ENCODE measurements at places on chromosomes 2 and 18.

DNA sequence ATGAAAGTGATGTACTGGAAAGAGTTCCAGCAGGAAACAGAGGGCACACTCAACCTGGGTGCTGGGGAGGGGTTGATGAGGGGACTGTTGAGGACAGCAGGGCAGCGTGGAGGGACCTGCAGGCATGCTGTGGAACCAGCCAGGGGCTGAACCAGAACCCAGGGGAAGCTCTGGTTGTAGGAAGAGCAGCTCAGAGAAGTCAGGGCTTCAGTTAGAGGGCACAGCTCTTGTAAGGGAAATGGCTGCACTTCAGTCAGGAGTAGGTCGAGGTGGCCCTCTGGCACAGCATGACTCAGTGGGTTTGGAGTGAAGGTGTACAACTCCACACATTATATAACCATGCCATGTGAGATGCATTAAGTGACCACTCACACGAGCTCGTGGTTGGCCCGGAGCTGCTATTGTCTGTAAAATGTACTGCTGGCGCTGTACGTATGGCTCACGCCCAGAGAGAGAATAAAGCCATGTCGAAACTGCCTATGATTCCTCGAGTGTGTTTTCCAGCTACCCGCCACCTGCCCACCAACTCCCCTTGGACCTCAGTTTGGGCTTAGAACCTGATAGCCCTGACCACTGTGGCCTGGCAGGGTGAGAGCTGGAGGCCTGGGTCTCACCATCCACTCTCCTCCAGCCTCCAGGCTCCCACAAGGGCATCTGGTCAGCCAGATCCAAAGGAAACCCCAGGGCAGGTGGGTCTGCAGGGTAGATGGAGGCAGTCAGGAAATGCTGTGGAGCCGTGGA, 136.5 kb upstream of the HS6ST1 start:
- no peak for DNase-seq

GRCh38 chr2:142983174-142983573, 105.7 kb downstream of the KYNU start:
- DNase-seq, result no peak

GRCh38 chr2:237701033-237701858, 73.9 kb downstream of the LRRFIP1 start:
- no peak for DNase-seq

GRCh38 chr2:152278526-152278925, 56.4 kb upstream of the FMNL2 start:
- no peak for DNase-seq

DNA sequence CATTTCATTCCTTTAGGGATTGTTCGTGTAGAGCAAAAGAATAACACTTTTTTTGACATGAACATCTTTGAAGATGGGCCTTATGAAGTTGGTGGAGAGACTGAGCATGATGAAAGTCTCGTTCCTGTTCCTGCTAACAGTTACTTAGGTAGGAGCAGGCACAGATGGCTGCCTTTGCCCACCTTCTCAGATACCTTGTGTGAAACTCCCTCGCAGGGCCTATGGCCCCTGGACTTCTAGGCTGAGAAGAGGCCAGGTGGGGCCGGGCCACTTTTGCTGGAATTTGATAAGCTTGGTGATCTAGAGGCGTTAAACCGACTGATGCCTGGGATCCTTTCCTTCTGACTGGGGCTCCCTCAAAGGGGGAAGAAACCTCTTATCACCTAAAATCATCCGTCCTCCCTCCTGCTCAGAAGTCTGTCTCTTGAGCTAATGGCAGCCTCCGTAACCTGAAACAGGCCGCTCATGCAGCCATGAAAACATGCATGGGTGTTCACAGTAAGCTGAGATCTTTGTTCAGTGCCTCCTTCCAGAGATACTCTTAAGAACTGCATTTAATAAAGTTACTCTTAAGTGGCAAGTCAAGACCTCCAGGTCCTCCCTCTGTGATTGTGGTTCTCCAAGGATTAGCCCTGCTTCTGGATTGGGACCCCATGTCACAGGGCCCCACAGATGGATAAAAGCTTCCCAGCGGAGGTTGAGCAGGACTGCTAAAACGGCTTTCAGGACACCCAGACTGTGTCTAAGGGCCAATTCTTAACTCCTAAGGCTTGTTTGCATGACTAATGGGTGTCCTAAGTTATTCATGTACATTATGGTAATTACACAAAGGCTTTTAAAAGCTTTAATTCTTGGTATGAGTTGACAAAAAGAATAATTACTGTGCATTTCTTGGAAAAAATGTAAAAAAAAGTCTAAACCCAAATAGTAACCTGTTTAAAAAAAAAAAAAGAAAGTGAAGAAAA, 43.9 kb downstream of the ITGA6 start:
- no peak for DNase-seq

GRCh38 chr2:219886615-219887014, 259.2 kb downstream of the SLC4A3 start:
- no peak for DNase-seq

GRCh38 chr2:216657980-216658379, 24.8 kb downstream of the IGFBP2 start:
- no peak for DNase-seq

DNA sequence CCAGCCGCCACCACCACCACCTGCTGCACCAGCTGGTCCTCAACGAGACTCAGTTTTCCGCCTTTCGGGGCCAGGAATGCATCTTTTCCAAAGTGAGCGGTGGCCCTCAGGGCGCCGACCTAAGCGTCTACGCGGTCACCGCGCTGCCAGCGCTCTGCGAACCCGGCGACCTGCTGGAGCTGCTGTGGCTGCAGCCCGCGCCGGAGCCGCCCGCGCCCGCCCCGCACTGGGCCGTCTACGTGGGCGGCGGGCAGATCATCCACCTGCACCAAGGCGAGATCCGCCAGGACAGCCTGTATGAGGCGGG, 1.6 kb downstream of the LRATD1 start:
- DNase-seq, result no peak

DNA sequence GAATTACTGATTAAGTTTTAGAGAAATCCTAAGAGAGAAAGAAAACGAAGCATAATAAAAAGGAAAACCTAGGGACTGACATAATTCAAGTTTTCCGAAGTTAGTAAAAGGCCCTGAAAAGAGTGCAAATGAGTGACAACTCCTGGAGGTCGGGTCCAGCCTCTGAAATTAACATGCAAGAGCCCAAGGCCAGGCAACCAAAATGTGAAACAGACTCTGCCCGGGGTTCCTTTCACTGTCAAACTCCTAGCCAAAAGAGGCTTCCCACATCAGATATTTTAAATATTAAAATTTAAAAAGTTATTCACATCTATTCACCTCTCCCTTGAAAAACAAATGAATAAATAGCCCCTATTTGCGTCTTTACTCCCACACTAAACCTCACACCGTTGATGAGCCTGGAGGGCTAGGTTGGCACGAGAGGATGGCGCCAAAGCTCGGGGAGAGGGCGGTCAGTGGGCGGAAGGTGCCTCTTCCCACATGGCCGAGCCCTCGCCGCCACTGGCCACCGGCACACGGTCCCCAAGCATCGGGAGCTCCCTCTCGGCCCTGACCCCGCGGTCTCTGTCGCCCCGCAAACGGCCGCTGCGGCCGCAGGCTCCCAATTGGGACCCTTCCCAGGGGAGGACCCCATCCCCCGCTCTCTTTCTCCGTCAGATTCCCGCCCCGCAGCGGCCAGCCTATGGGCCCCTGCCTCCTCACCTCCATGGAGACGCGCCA, 630 bp downstream of the PPM1G start:
- peak; percentile 5 for DNase-seq

DNA sequence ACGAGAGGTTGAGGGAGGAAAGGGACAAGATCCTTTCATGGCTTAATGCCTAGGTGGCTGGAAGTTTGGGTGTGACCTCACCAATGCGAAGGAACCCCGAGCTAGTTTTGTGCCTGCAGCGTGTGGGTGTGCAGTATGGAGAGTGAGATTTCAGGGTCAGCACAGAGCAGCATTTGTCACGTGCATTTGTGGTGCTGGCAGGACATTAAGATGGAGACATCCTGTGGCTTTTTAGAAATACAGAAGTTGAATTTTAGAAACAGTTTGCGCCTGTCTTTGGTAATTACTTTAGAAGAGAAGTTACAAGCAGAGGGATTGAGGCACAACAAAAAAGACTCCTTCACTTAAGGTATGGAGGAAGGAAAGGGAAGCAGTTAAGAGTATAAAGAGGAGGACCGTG, 258.2 kb upstream of the THUMPD2 start:
- DNase-seq, result no peak

DNA sequence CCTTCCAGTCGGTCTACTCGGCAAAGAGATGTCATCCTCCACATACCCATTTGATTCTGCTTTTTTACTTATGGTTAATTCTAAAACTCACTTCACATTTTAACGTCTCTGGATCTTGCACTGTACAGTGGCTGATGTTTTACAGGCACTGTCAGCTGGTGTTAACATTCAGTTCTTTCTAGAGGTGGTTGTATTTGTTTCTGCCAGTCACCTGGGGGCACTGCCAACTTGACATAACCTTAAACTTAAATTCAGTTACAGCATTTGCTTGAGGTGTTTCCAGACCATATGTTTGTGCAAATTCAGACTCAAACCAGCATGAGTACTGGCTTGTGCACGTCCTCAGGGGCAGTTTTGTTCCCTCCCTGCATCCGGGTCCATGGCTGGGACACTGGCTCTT, 5.3 kb upstream of the TMEM185B start:
- DNase-seq, result no peak

DNA sequence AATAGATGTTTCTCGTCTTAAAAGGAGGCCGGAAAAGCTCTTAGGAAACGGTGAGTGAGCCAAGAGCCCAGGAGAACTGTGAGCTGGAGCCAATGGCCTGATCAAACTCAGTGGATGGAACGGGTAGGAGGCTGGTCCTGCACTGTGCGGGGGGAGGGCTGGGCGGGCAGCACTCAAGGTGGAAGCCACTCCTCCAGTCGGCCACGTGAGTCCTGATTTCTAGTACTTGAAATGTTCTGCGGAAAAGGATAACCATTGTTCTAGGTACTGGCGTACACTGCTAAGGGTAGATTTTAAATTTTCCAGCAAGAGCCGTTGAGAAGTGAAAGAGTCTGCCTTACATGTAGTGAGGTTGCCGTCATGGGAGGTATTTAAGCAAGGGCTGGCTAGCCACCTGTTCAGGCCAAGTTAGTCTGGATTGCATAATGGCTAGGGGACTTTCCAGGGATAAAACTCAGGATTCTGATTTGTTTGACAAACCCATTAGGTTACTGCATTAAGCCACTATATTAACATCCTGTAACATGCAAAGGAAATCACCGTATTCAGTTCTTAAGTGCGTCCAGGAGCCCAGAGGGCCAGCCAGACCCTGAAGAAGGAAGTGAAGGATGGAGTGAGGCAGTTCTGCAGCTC, 51.3 kb upstream of the ODC1 start:
- no peak for DNase-seq

DNA sequence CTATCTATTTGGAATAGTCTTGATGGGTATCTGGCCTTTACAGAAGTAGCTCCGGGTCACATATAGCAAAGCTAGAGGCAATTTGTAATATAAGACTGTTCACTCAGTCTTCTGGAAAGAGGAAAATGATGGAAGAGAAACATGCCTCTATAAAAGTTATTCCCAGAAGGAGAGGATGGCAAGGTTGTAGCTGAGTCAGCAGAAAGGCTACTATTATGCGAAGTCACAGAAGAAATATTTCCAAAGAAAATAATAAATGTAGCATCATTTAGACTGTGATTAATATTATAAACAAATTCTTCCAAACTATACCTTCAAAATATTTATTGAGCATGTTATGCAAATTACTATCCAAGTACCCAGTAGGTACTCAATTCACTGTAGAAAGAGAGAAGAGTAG, 1027.7 kb upstream of the TMEFF2 start:
- DNase-seq, result no peak

DNA sequence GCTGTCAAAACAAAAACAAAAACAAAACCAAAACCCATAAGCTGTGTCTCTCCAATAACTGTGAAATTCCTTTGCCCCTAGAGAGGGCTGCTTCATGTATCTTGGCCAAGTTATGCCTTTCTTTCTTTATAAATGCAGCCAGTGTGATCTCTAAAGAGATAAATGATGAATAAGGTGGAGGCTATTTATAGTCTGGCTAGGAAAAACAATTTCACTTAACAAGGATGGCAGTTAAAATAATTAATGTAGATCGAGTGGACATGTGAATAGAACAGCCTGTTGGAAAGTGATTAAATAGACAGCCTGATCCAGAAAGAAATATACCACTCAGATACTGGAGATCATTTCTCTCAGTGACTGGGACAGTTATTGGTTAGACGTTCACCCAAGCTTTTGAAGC, 1666.9 kb upstream of the CELF4 start:
- no peak for DNase-seq

DNA sequence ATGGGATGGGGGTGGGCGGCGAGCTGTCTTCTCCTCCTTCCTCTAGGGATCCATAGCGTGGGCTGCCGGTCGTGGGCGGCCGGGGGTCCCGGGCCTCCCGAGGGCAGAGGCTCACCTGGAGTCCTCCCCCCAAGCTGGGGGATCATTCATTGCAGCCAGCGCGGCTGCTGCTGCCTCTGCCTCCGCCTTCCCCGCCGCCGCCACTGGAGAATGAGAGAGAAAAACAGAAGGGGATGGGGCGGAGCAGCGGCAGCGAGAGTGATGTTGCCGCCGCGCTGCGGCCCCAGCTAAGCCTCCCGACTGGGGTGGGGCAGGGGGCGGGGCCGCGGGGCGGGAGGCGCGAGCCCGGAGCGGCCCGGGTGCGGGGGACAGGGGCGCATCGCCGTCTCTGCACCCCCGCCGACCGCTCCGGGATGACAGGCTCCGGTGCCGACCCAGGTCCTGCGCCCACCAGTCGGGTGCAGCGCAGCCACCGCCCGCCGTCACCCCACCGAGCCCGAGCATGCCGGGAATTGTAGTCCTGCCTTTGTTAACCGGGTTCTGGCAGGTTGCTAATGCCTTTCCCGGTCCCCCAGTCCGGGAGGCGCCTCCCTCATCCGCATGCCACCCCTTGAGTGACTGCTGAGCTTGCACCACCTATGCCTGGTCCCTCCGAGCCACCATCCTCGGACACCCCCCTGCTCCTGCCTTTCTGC, at the start of gene KIF3C:
Gene KIF3C (minus strand): TSS at position 225 of the 695 bp plus-strand sequence. CDS start 580 bp downstream, outside the sequence.
- peak; percentile 61 for DNase-seq

- no peak for DNase-seq
Measured at GRCh38 chr2:235544689-235544969, 50.8 kb downstream of the AGAP1 start.

DNA sequence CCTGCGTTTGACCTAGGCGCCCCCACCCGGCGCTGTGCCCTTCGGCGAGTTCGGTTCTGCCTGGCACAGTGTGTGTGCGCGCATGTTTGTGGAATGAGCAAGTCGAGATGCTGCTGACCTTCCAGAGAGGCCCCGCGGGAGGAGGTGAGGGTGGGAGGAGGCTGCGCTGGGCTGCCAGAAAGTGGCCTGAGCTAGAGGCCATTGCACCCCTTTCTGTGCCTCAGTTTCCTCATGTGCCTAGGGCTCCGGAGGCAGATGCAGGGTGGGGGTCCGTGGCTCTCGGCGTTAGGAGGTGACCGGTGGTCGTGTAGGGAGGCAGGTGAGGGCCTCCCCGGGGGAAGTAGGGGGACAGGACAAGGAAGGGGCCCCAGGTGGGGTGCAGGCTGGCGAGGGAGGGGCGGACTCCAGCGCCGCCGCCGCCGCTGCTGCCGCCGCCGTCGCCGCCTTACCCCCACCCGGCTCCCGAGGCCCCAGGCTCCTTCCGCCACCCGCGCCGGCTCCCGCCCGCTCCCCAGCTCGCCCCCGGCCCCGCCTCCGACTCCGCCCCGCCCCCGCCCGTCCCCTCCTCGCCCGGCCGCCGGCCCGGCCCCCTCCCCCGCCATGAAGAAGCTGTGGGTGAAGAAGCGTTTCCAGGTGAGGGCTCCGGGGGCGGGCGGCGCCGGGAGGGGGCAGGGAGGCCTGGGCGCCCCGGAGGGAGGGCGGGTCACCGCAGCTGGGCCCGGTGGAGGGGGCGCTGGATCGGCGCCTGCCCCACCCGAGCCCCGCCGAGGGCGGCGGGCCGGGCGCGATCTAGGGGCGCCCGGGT, 7.0 kb downstream of the SPEG start:
- no peak for DNase-seq

GRCh38 chr2:189629531-189630453, 31.5 kb upstream of the ASNSD1 start:
- DNase-seq, result no peak

Measured in stimulated activated CD4-positive, alpha-beta T cell treated with anti-CD3 and anti-CD28 coated beads, Interleukin-4, amount 100 ng/mL, for 48 hours (primary cell).